Activated B cell treated with CpG ODN at 0.5 μM for 24 hours (primary cell): ENCODE measurements at places on chromosomes 5 and 9. TPM values are rescaled to one million over a fixed set of nuclear protein-coding genes. Genes with fewer than 3 reads are reported as not detected.

DNA sequence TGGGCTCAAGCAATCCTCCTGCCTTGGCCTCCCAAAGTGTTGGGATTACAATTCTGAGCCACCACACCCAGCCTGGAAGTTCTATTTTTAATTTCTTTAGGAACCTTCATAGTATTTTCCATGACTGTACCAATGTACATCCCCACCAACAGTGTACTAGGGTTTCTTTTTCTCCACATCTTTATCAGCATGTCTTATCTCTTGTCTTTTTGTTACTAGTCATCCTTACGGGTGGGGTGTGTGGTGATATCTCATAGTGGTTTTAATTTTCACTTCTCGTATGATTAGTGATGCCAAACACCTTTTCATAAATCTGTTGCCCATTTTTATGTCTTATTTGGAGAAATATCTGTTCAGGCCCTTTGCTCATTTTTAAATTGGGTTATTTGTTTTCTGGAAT lies 123.0 kb upstream of the MEF2C start:
- no peak for DNase-seq
- H3K27me3 ChIP-seq: no peaks in the 10 kb centered on the region
- no peak overlapping the region for H3K27ac ChIP-seq
- no peaks in the 10 kb centered on the region for H3K4me1 ChIP-seq

The WWC1 gene
- 1.3 and 2.0 TPM in 2 replicates for total RNA-seq

- peaks cover 5% of the 10 kb centered on the region for H3K27me3 ChIP-seq
- H3K4me1 ChIP-seq: no peaks in the 10 kb centered on the region
- no peak overlapping the region for H3K27ac ChIP-seq
- H3K36me3 ChIP-seq: no peaks in the 10 kb centered on the region
These were observed 26.4 kb downstream of the C9orf43 start for GRCh38 chr9:113436728-113437515.

DNA sequence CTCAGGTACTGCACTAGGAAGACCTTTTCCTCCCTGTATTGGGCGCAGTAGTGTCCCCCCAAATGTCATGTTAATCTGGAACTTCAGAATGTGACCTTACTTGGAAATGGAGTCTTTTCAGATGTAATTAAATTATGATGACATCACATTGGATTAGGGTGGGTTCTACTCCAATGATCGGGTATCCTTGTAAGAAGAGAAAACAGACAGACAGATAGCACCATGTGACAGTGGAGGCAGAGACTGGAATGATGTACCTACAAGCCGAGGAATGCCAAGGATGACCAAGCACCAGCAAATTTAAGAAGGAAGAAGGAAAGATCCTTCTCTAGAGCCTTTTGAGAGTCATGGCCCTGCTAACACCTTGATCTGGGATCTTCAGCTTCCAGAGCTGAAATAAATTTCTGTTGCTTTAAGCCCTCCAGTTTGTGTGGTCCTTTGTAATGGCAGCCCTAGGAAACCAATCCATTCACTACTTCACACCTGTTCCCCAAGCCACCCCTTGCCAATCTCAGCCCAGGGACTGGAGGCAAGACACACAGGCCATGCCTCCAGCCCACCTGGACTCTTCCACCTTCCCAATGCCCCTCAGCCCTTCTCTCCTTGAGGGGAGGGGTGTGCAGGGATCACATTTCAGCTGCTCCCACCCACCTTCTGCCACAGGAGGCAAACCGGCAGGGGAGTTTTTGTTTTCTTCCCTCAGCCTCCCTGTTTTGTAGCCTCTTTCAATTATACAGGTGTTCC lies 1.6 kb downstream of the CCNJL start:
- no peak overlapping the region for H3K4me3 ChIP-seq
- peaks cover 52% of the 10 kb centered on the region for H3K27me3 ChIP-seq
- no peak for DNase-seq
- H3K27ac ChIP-seq: no peak overlapping the region
- H3K36me3 ChIP-seq: no peaks in the 10 kb centered on the region

The CDK9 gene
- total RNA-seq: 132 and 137 TPM in 2 replicates

DNA sequence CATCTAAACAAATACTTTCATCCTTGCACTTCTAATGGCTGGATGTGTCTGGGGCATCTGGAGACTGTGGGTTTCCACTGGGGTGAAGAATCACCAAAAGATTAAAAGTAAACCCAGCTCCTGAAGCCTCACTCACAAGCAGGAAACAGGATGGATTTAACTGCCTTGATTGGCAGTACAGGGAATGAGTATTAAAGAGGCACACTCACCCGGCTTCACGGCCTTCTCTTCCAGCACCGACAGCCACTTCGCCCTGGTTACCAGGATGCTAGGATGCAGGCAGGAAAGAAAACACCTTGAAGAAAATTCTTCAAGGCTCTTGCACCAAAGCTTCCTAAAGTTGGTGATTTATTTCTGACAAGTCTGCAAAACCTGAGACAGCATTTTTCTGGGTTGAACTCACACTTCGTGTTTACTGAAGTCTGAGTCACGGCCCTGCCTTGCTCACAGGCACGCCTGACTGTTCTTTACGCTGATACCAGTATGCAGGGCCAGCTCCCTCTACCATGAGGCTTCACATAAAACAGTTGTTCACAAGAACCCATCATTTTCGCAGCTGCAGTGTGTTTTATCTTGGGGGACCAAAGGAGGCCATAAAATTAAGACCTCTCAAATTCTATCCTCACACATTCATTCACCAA lies 56.5 kb upstream of the ZNF354A start:
- H3K4me1 ChIP-seq: no peaks in the 10 kb centered on the region
- no peak overlapping the region for H3K27ac ChIP-seq
- peaks cover 3% of the 10 kb centered on the region for H3K27me3 ChIP-seq
- DNase-seq: no peak
- no peaks in the 10 kb centered on the region for H3K36me3 ChIP-seq

- H3K36me3 ChIP-seq: no peaks in the 10 kb centered on the region
- no peak overlapping the region for H3K27ac ChIP-seq
- H3K4me1 ChIP-seq: no peaks in the 10 kb centered on the region
- H3K27me3 ChIP-seq: no peaks in the 10 kb centered on the region
- no peak overlapping the region for H3K4me3 ChIP-seq
- DNase-seq: no peak
These were observed 22.9 kb downstream of the NUDT12 start for GRCh38 chr5:103539376-103540330.

GRCh38 chr5:124410539-124411488 lies 335.6 kb downstream of the ZNF608 start:
- H3K4me3 ChIP-seq: peak overlapping the region; percentile 51
- H3K36me3 ChIP-seq: no peaks in the 10 kb centered on the region
- no peak for DNase-seq
- peaks cover 24% of the 10 kb centered on the region for H3K4me1 ChIP-seq

GRCh38 chr9:131198041-131198715 lies 72.8 kb downstream of the NUP214 start:
- no peak overlapping the region for H3K4me3 ChIP-seq
- no peak for DNase-seq
- no peaks in the 10 kb centered on the region for H3K27me3 ChIP-seq
- peaks cover 71% of the 10 kb centered on the region for H3K36me3 ChIP-seq
- H3K27ac ChIP-seq: no peak overlapping the region

The SLC9A3 gene
- 0.20 and 0.42 TPM in 2 replicates for total RNA-seq

- DNase-seq: no peak
- no peaks in the 10 kb centered on the region for H3K36me3 ChIP-seq
- H3K27ac ChIP-seq: no peak overlapping the region
- H3K27me3 ChIP-seq: no peaks in the 10 kb centered on the region
- no peak overlapping the region for H3K4me3 ChIP-seq
These were observed 254.1 kb downstream of the CDH18 start for GRCh38 chr5:19733612-19734495.

- DNase-seq: no peak
- peak overlapping the region; percentile 90 for H3K4me3 ChIP-seq
- peak overlapping the region; percentile 89 for H3K27ac ChIP-seq
- H3K36me3 ChIP-seq: peaks cover 25% of the 10 kb centered on the region
These were observed 1.9 kb downstream of the RAB24 start for GRCh38 chr5:177301503-177302165.

DNA sequence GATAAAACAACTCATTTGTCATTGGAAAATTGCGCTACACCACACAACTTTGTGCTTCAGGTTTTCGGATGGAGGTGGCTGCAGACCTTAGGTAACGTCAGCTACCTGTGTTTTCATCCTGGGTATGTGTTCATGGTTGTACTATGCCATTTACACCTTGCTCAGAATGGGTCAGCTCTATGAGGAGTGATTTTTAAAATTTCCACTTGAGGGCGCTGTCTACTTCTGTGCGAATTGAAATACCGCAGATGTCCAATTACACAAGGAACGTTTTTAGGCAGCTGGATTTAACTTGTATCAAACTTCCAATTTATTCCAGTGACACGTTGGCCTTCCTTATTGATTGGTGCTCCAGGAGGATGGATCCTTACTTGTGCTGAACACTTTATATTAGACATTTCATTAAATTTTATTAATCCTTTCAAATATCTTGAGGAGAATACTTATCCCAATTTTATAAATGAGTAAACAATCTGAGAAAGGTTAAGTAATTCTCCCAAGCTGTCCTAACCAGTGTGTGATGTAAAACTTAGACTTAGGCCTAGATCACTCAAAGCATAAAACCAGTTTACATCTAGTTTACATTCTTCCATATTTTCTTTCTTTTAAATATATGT lies 23.4 kb downstream of the DMRTA1 start:
- H3K4me1 ChIP-seq: no peaks in the 10 kb centered on the region
- no peak overlapping the region for H3K4me3 ChIP-seq
- DNase-seq: no peak
- H3K27ac ChIP-seq: no peak overlapping the region
- H3K27me3 ChIP-seq: no peaks in the 10 kb centered on the region
- H3K36me3 ChIP-seq: no peaks in the 10 kb centered on the region

The ACOT12 gene
- not detected in 2 replicates for total RNA-seq

The NLN gene
- 14.2 and 16.5 TPM in 2 replicates for total RNA-seq
